PC-3 (cell line): ENCODE measurements at places on chromosomes 12 and 14. TPM values are rescaled to one million over a fixed set of nuclear protein-coding genes. Genes with fewer than 3 reads are reported as not detected.

- DNase-seq, result no peak
These were observed 40.1 kb downstream of the NGB start for GRCh38 chr14:77230914-77231313.

GRCh38 chr12:101414533-101415119, 7.1 kb upstream of the ARL1 start:
- peak; percentile 88 for DNase-seq

The HOXC11 gene
- total RNA-seq, result 0.84 and 1.2 TPM in 2 replicates

GRCh38 chr14:99435327-99435726, 45.3 kb downstream of the SETD3 start:
- DNase-seq, result no peak

GRCh38 chr12:119990382-119990874, 1.4 kb downstream of the BICDL1 start:
- DNase-seq, result no peak

DNA sequence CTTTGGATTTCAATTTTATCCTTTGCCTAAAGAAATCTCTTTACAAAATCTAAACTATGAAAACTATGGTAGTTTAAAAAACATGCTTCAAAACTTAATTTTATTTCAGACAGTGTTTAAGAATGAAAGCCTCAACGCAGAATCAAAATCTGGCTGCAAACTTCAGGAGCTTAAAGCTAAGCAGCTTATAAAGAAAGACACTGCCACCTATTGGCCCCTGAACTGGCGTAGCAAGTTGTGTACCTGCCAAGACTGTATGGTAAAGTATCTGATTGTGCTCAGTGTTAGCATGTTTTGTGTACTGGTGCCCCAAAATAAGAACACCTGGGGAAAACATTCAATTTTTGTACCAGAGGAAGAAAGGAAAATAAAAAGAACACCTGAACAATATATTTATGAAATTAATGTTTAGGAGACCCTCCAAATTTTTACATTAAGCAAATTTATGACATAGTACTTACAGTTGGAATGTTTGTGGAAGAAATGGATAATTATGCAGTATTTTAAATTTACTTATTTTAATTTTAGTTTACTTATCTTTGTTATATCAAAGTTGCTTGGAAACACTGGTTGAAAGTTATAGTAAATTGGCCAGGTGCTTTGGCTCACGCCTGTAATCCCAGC, 12.2 kb downstream of the UBR7 start:
- DNase-seq, result peak; percentile 74

The NTS gene
- not detected in 2 replicates for total RNA-seq

The TDP1 gene
- total RNA-seq, result 42.9 and 51.4 TPM in 2 replicates

DNA sequence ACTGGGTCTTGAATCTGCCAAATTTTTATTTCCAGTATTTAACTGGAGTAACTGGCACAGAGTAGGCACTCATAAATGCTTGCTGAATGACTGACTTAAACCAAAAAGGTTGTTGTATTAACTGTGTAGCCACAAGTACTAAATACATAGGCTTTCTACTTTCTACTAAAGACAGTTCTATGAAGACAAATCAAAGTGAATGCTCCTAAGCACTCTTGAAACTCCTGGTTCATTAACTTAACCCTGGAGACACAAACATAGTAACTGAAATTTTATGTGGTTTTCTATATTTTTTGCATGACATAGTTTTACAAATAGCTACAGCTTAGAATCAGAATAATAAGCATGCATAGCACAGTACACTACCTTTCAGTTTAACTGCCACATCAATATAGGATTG, 70.4 kb downstream of the TXNDC16 start:
- no peak for DNase-seq

The PLEKHH1 gene
- 6.2 and 11.1 TPM in 2 replicates for total RNA-seq

The DEPDC4 gene
- 0.29 and 2.0 TPM in 2 replicates for total RNA-seq

- no peak for DNase-seq
These were observed 161.2 kb downstream of the TMTC3 start for GRCh38 chr12:88303335-88303734.

DNA sequence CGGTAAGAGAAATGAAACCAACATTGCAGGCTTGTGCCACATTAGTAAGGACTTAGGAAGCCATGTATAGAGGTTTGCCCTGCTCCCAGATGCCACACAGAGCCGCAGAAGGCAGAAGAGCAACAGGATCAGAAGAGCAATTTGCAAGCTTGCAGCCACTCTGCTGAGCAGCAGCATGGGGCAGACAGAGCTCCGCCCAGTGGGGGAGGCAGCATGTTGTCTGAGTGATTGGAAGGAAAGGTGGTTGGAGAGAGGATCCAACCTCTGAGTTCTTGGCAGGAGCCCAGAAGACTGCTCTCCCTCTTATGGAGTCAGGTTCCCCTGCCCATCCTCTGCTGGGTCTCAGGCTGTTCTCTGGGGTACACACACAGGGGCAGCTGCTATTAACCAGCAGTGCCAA, 2.3 kb upstream of the KRT6A start:
- DNase-seq, result peak; percentile 75

The TPPP2 gene
- total RNA-seq, result not detected in 2 replicates

DNA sequence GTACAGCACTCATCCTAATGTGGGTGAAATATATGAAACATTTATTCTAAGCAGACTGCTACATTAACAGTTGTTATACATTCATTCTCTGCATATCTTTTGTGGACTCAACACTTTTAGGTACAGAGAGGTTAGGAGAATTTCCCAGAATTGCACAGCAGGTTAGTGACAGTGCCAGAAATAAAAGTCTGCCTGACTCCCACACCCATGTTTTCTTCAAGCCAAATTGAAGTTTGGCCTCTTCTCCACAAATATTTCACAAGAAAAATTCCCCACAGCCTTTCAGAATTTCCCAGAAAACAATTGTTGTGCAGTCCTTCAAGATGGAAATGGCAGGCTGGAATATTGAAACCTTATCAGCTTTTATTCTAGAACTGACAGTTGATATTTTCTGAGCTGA, 464.8 kb downstream of the RAD51B start:
- DNase-seq, result no peak

DNA sequence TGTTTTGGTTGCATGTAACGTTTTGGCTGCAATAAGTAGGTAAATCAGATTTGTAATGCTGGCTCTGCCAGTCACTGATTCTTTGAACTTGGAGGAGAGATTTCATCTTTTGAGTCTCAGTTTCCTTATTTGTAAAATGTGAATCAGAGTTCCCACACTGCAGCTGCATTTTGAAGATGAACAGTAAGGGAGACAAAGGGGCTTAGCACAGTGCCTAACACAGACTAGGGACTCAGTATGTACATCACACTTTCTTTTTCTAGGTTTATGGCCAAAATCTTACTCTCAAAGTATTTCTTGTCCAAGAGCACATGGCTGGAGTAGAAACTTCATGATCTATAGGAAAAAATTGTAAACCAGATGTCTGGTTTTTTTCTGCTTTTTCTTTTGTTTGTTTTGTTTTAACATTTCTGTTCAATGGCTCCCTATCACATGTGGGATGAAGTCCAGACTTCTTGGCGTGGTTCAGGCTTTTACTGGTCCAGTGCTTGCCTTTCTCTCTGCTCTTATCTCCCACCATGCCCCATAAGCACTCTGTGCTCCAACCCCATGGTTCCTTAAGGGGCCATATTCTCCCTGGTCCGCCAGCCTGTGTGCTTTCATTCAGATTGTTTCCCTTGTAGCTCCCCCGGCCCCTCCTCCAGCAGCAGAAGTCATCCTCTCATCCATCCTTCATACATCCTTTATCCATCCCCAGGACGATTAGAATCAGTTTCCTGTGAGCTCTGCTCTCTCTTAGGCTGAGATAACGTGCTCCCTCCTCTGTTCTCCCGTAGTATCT, 58.0 kb downstream of the SYNE2 start:
- no peak for DNase-seq

The IRAK4 gene
- 5.6 and 8.9 TPM in 2 replicates for total RNA-seq
